Epithelial cell of prostate (primary cell): ENCODE measurements at places on chromosomes 1 and 21.

DNA sequence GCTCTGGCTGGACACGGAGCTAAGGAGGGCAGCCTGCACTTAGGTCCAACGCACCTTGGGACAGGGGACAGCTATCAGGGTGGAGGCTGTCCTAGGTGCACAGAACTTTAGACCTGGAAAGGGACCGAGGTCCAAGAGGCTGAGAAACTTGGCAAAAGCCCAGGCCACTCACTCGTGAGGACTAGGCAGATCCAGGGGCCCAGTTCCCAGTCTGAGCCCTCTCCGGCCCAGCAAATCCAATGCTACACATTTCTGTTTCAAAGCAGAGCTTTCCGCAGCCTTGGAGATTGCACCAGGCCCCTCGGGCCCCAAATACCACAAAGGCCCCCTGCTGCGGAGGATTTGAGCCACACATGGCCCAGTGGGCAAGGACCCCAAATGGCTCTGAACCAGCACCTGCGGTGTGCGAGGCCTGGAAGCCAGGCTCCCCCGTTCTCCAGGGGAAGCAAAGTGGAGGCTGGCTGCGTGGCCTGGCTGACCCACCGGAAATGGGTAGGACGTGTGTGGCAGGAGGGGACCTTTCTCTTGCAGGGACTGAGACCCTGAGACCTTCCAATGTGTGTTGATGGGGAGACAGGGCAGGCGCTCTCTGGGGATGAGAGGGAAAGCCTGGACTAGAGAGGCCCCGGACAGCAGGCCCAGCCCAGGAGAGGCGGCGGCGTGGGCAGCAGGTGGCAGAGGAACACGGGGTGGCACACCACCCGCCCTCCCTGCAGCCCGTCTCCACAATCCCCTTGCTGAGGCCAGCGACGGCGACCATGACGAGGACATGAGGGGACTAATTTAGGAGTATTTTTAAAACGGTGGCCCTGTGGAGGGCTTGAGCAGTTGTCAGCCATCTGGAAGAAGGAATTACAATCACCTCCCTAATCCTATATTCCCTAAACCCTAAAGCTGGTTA, 118.7 kb downstream of the CASZ1 start:
- no peak for DNase-seq

- no peak for DNase-seq
Measured at GRCh38 chr21:39217356-39218081, 34.3 kb upstream of the PSMG1 start.

- no peak for DNase-seq
Measured at GRCh38 chr1:90149101-90149500, 154.2 kb downstream of the ZNF326 start.

- DNase-seq, result no peak
Measured at GRCh38 chr1:150332651-150333290, 11.4 kb downstream of the PRPF3 start.

GRCh38 chr1:171803045-171803444, 21.6 kb downstream of the METTL13 start:
- DNase-seq, result no peak

DNA sequence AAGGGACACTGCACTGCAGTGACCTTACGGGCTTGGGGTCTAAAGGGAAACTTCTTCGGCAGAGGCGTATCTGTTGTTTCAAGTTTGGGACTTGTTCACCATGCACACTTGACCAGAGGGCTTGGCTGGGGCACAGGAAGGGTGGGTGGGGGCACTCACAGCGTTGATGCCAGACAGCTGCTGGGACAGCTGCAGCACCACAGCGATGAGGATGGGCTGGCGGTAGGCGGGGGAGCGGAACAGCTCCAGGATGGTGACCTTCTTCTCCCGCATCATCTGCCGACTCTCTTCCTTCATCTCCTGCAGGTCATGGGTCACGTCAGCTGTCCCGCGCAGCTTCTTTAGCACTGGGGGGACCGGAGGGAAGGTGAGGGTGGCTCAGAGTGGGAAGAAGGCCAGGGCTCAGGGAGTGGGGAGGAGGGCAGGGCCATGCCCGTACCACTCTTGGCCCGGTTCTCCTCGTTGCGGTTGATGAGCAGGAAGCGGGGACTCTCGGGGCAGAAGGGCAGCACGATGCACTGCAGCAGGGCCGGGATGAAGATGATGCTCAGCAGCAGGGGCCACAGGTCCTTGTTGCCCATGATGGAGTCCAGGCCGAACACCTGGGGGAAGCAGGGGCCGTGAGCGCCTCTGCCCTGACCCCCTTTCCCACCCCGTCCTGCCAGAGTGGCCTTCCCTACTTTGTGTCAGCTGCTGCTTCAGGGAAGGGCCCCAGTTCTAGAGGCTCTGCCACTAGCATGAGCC, 29.1 kb downstream of the SLC2A1 start:
- DNase-seq, result no peak

GRCh38 chr1:156413391-156414246, 44.6 kb downstream of the RHBG start:
- DNase-seq, result no peak

DNA sequence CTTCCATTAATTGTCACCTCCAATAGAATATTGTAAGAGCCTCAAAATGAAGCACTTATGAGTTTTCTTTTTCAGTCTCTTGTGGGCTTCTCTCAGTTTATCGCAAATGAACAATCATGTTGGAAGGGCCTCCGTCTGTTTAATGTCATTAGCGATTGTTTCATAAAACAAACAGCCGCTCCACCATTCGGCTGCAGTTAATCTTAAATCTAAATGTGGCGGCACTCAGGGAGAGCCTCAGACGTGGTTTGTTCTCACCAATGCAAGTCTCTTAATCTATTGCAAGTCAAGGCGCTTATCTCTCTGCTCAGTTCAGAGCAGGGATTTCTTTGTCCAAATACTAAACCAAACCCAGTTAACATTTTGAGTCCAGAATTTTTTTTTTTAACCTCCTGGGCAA, 34.9 kb upstream of the ESRRG start:
- no peak for DNase-seq

DNA sequence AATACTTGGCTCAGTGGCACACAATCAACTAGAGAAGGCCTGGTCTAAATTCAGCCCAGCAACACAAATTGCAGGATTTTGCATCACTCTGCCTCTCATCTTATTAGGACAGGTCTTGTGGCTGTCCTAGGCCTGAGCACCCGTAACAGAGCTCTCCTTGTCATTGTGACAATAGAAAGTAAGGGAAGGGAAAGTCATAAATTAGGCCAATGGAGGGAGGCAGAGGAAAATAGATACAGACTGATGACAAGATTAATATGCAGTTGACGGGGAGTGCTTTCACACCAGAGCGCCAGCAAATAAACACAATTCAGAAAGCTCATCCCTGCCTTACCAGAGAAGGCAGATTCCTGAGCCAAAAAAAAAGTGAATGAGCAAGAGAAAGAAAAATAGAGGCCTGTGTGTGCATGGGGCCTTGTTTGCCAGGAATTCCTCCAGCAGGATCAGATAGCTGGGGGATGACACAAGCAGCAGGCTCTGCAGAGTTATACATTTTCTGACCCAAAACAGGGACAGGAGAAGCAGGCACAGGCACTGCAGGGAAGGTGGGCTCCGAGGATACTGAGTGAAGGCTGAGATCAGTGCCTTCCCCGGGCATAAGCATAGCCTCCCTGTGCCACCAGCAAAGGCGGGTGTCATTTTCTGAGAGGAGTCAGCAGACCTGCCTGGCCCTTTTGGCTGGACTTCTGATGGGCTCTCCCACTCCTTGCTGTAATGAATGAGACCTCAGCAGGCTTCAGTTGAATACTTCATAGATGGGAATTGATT, 110.0 kb upstream of the SPAG17 start:
- no peak for DNase-seq

GRCh38 chr1:21848524-21849174, 36.6 kb downstream of the LDLRAD2 start:
- no peak for DNase-seq

DNA sequence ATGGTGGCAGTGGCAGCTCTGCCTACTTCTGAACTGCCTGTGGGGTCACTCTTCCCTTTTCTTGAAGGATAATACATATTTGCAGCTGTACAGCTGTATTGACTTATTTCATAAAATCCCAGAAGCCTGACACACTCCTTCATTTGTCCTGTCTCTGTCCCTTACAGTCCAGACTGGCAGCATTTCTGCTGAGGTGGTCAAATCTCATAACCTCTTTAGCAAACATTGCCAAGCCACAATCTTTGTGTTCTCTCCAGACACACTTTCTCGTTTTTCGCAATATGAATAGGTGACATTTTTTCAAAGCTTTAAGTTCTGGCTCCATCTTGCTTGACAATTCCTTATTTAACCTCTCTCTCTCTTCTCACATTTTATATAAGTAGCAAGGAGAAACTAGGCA, 15.2 kb downstream of the LY9 start:
- no peak for DNase-seq

GRCh38 chr1:227890451-227891222, 57.1 kb downstream of the WNT9A start:
- no peak for DNase-seq

GRCh38 chr1:229844675-229845074, 218.6 kb downstream of the URB2 start:
- DNase-seq, result no peak
